ENCODE measurements at places on chromosomes 5 and 9.

- DNase-seq: no peak
Measured at GRCh38 chr9:132969783-132970182, 8.7 kb upstream of the GFI1B start.

DNA sequence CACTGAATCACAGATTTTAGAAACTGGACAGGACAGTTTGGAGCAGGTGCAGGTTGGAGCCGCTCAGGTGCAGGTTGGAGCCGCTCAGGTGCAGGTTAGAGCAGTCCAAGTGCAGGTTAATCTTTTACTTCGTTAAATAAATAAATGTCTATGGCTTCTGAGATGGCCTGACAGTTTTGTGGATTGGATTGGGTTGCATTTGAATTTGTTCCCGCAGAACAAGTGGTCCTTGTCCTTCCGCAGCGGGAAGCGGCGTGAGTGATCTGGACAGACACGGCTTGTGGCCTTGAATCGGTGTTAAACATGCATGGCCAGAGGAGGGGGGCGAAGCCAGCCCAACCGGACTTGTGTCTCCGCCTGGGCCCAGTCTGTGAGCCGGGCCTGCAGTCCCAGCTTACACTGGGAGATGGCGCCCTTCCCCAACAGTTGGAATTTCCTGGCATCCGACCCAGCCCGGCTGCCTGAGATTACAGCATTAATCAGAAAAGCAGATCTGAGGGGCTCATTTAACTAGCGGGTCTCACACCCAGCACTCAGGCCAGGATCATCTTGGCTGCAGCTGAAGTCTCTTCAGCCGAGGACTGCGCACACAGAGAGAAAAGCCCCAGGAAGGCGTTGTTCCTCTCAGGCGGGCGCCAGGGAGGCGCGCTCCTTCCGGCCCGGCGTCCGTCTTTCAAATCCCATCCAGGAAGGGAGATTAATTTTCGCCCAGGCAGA lies 1.5 kb upstream of the OLFM1 start:
- DNase-seq: peak; percentile 38

DNA sequence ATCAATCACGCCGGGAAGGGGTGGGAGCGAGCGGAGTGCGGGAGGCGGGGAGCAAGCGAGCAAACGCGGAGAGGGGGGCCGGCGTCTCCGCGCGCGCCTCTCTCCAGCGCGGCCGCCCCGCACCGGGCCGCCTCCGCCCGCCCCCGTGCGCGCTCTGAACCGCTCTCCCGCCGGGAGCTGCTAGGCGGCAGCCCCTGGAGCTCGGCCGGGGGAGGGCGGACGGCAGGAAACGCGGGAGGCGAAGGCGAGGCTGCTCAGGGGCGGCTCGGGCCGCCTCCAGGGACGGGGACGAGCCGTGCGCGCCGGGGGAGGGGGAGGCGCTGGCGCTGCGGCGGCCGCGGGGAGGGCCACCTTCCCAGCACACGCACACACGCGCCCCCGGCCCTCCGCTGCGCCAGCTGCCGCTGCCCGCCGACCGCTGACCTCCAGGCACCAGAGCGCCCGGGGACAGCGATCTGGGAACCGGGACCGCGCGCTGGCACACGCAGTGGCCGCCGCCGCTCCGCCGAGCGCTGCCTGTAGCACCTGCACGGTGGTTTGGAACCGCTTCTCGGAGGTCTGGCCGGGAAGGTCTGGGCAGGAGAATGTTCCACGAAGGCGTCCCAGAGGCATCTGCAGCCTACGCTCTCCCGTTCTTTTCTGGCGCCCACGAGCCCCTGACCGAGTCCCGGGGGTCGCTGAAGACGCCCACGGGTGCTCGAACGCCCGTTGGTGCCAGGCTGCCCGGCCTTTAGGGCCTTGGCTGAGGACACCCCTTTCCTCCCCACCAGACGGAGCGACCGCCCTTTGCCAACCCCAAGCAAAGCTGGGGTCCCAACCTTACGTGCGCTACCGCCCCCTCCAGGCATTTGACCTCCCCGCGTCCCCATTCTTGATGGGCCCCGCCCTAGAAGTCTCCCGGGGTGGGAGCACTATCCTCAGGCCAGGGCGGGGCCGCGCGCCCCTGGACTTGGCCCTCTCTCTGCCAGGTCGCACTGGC lies at the start of gene GABBR2:
Gene GABBR2, minus strand, starts transcription at position 3 of the 979 bp plus-strand sequence. CDS start 198 bp downstream, outside the sequence.
- no peak for DNase-seq

DNA sequence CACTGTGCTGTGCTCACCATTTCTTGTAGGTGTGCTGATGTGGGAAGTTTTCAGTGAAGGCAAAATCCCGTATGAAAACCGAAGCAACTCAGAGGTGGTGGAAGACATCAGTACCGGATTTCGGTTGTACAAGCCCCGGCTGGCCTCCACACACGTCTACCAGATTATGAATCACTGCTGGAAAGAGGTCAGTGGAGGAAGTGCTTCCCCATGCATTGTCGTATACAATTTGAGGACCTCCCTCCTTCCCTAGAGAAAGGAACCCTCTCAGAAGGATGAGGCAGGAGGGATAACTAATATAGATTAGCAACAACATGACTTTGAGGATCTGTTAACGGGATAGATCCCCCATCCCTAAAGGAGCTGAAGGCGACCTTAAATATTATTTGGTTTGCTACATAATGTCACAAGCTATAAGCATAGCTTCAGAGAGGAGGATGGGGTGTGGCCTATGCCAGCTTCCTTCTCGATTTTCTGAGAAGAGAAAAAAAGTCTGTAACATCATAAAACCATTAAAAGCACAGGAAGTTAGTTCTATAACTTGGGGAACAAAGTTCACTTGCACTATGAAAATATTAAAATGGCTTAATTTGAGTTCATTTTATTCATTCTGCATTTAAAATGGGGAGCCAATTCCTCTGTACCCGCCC lies 17.0 kb upstream of the CYFIP2 start:
- no peak for DNase-seq

GRCh38 chr5:159310511-159310910 lies 19.8 kb downstream of the IL12B start:
- no peak for DNase-seq

GRCh38 chr9:129306318-129306973 lies 128.4 kb upstream of the IER5L start:
- no peak for DNase-seq

DNA sequence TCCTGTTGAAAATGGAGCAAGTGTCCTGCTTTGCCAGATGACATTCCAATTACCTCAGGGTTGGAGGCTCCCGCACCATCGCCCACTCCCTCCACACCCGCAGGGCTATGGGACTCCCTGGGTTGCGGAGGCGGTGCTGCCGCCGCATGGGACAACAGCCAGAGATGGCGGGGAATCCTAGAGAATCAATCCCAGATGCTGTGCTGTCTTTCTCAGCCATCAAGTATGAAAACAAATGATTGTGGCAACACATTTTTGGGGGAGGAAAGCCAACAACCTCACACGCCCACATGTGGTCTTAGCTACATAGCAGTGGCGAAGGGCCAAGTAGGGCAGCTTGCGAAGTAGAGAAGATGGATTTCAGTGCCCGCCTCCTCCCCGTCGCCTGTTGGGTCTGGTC lies 46.7 kb downstream of the IL31RA start:
- no peak for DNase-seq

DNA sequence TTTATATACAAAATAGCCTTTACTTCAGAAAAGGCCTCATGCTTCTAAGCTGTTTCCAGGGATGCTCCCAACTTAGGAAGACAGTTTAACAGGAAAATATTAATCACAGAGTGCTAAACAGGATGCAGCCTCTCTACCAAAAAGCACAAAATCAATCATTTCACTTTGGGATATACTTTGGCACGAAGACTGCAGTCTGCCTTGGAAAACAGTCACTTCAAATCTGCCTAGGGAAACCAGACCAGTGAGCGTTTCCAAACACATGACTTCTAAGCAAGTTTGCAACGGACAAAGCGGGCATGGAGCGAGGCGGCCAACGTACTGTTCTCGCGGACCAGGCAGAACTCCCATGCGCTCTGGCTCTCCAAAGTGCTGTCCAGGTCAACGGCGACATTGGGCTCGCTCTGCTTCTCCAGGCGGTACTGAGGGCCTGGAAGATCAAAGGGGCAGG lies 201.0 kb downstream of the MAPKAP1 start:
- DNase-seq: no peak

DNA sequence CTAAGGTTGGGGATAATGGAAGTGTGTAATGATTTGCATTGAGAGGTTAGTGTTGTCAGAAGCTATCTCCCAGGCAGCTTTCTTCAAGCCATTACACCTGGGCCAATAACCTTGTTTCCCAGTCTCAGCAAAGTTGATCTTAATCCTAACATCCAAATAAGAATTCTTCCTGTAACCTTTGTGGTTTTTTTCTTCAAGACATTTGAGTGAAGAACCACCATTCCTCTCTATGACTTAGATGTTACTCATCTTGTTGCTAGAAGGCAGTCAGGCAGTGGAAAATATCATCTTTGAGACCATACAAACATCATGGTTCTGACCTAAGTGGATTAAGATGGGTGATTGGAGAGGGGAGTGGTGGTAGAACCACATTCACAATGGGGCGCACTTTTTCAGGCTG lies 103.5 kb downstream of the NDUFAF2 start:
- DNase-seq: no peak

DNA sequence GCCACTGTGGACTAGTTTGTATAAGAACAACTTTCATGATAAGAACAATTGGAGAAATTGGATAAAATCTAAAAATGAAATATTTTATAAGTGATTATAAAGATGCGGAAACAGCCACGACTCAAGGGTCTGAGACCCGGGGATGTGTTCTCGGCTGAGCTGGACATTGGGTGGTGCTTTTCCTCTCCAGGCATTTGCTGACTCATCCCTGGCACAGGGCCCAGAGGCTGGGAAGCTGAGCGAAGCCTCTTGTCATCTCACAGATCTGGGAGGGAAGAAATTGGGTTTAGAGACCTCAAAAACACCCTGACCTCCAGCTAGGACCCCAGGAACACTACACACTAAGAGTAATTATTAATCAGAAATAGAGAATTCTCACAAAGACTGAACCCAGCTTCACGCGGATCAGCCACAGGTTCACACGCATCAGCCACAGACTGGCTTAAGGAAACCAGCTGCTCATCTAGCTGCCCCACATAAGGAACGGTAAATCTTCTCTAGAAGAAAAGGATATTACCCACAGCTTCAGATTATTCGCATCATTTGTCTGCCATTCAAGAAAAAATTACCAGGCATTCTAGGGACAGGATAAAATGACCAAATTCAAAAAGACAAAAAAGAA lies 2.8 kb upstream of the OR2V1 start:
- no peak for DNase-seq

DNA sequence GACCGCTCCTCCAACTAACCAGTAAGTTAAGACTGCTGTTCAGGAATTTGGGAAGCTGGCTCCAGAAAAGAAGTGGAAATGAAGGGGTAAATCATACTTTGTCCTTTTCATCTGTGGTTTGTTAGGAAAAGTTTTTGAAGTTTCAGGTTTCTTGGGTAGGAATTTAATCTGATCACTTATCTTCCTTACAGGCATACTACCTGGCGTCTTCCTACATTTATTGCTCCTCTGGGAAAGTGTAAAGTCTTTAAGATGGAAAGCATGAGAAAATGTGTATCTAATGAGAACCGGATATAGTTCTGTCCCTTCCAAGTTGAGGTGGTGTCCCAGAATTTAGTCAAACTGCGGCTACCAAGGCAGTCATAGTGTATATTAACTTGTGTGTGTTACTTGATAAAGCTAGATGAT lies 1.3 kb downstream of the RASA1 start:
- no peak for DNase-seq

- DNase-seq: no peak
Measured at GRCh38 chr5:35188031-35188457, 42.2 kb downstream of the PRLR start.

GRCh38 chr9:122176916-122177315 lies 17.2 kb downstream of the MORN5 start:
- DNase-seq: no peak

GRCh38 chr9:36407122-36407723 lies 7.2 kb upstream of the RNF38 start:
- DNase-seq: peak; percentile 59

DNA sequence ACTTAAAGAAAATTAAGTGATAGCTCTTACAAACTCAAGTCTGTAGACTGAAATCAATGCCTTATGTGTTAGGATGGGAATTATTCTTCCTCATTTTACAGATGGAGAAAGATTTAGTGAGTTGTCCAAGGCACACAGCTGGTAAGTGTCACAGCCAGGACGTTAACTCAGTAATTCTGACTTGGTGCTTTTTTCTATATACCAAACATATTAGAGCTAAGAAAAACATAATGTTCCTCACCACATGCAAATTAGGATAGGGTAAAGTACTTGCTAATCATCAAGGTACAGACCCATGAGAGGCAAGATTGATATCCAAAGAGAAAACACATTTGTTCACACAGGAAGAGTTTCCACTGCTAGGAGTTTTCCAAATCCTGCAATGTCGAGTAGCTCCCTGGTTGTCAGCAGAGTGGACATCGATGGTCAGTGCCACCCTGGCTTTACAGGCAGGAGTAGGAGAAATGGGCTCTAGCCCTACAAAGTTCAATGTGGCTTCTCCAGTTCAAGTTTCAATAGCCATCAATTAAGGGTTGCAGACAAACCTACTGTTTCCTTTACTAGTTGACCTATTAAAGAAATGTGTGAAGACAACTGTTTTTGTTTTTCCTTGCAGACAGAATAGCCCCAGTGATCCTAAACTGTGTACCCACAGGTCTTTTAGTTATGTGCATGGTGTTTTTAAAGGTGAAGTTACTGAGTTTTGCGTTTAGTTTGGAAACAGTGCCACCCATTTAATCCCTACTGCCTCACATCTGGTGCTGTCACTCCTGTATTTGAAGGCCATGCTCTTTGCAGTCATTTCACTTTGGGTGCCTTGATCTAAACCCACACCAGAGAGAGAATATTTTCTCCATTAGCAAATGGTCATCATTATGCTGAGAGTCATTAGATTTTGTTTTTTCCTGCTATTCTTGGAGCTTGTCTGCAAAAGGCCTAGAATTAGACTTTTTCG lies 460.8 kb upstream of the SMARCA2 start:
- no peak for DNase-seq

DNA sequence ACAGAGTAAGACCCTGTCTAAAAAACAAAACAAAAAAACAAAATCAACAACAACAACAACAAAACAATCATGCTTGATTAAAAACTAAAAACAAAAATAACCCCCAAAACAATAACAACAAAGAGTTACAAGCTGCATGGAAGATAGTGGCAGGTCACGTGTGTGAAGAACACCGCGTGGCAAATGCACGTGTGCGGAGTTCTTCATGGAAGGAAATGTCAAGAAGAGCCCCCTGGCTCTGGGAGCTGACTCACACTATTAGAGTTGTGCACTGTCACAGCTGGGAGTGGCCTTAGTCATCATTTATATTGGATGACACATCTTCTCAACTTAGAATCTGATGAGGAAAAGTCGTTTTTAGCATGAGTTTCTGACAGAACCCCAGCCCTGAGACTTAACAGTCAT lies 110.5 kb downstream of the JMY start:
- no peak for DNase-seq

DNA sequence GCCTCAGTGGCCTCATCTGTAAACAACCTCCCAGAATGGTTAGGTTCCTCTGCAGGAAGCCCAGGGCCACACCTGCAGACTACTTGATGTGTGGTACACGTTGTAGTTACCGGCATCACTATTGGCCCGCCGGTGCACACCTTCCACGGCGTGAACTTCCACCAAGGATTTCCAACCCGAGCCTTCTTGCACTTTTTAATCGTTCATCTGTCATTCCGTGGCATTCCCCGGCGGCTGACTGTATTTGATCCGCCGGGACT lies 5.3 kb upstream of the TRIM41 start:
- no peak for DNase-seq
